H7 (cell line): ENCODE measurements at places on chromosomes 16 and 17. TPM values are rescaled to one million over a fixed set of nuclear protein-coding genes. Genes with fewer than 3 reads are reported as not detected.

DNA sequence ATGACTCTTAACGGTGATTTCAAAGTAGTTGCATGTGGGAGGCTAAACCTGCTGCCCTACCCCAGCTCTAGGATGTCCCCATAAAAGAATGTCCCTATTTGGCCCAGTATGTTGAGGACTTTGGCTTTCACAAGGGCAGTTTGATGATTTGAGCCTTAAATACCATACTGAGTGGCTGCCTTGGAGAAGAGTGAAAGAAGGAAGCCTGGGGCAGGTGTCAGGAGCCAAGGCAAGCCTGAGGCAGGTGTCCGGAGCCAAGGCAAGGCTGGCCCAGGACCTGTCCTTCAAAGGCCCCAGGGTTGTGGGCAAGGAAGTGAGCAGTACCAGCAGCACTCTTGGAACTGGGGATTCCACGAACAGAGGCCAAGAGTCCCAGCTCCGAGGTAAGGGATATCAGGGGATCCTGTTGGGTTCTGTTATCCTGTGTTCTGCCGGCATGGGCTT, 18.6 kb downstream of the ST6GALNAC2 start:
- peak; percentile 43 for DNase-seq

The NXPH3 gene
- 1.7 and 2.4 TPM in 2 replicates for total RNA-seq

- DNase-seq = peak; percentile 96
Measured at GRCh38 chr16:87062569-87063442, 254.4 kb downstream of the C16orf95 start.

The CCL22 gene
- not detected in 2 replicates for total RNA-seq

The ARL4D gene
- 20.3 and 43.0 TPM in 2 replicates for total RNA-seq

The MIS12 gene
- 21.5 and 29.9 TPM in 2 replicates for total RNA-seq

DNA sequence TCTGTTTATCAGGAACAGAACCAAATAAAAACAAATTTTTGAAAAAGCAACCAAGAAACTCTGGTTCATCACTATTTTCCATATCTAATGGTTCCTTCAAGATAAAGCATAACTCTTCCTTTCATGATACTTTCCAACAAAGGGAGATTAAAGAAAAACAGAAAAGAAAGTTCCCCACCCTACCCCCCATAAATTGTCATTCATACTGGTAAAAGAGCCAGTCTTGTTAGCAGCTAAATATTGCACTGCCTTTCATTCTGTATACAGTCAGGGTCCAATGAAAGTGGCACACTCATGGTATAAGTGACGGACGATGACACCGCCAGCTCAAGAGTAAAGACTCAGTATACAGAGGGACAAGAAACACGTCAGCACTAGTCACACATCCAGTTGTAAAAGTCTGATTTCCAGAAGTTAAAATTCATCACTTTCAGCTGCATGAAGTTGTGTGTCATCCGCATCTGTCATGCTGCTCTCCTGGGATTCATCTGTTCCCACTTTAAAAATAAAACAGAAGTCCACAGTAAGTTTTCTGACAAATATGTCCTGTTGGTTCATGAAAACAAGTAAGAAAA, 68.5 kb downstream of the CDC27 start:
- no peak for DNase-seq

GRCh38 chr16:12064291-12064690, 87.8 kb downstream of the SNX29 start:
- DNase-seq = no peak

The KRT27 gene
- total RNA-seq = not detected in 2 replicates

The FBXL19 gene
- 78.3 and 89.8 TPM in 2 replicates for total RNA-seq

DNA sequence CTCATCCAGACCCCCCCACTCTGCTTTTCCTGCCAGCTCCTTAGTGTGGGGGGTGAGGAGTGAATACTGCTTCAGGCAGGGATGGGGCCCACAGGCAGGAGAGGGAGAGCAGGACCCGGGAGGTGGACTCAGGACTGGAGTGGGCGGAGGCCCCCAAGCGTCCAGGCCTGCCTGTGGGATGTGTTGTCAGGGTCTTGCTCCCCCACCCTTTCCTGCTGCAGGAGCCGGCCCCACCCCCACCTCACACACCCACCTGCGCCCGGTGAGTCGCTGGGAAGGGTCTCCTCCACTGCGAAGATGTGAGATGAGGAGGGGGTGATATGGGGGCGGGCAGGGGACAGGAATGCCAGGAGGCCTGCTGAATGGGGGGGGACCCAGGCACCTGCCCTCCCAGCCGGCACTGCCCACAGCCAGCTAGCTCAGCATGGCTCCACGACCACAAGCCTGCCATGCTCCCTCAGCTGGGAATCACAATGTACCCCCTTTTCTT, 1.1 kb downstream of the FAM171A2 start:
- DNase-seq = peak; percentile 81

GRCh38 chr17:44024271-44024663, 9.5 kb upstream of the TMEM101 start:
- no peak for DNase-seq

DNA sequence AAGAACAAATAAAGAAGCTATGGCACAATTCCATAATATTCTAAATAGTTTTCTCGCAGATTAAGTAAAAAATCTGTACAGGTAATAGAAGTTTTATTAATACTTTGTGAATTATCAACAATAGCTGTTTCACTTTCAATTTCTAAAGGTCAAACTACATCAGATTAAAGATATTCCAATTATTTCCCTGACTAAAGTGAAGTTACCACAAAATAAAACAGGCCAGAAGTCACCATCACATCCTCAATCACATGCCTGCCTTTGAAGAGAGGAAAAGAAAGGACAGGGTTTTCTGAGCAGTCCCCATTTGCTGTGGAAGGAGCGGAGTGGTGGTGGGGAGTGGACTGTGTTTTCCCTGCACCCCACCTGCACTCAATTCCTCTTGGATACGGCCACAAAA, 11.1 kb downstream of the ITFG1 start:
- no peak for DNase-seq

- DNase-seq = no peak
Measured at GRCh38 chr17:57601143-57601735, 143.9 kb downstream of the CCDC182 start.

The CCDC154 gene
- 0.11 TPM in 1 of 2 replicates, not detected in the other for total RNA-seq

- no peak for DNase-seq
Measured at GRCh38 chr16:88758944-88759244, 26.1 kb downstream of the PIEZO1 start.

- peak; percentile 69 for DNase-seq
Measured at GRCh38 chr17:61285526-61286320, 113.9 kb upstream of the TBX2 start.

DNA sequence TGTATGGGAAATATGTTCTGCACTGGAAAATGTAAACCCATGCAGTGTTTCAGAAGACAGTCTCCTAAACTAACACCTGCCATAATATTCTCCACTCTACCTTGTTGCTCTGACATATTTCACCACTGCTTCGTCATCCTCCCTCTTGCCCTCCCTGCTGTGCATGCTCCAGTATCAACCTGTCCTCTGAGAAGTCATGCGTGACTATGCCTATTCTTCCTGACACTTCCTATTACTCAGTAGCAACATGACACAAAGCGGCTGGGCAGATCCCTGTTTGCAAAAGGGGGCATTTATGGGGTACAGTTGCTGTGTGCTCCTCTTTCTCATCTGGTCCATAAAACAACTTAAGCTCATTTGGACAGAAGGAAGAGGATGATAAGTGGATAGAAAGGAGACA, 805.6 kb upstream of the EEF2KMT start:
- DNase-seq = no peak

The EVPLL gene
- total RNA-seq = not detected in 2 replicates

- DNase-seq = no peak
Measured at GRCh38 chr17:39196241-39196807, 1.1 kb downstream of the CACNB1 start.

DNA sequence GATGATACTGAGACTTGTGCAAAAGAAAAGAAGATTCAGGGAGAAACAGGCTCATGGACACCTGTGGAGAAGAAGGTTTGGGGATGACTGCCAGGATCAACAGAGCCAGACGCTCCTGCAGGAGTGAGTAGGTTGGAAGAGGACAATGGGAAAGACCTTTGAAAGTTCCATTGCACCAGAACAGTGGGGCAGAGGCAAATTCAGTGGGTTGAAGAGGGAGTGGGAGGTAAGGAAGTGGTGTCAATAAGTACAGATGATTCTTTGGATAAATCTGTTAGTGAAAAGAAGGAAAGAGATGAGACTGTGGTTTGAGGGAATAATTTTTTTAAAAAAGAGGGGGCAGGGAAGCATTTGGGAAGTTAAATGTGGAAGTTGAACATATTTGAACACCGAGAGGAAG, 212.8 kb downstream of the SOX9 start:
- no peak for DNase-seq

DNA sequence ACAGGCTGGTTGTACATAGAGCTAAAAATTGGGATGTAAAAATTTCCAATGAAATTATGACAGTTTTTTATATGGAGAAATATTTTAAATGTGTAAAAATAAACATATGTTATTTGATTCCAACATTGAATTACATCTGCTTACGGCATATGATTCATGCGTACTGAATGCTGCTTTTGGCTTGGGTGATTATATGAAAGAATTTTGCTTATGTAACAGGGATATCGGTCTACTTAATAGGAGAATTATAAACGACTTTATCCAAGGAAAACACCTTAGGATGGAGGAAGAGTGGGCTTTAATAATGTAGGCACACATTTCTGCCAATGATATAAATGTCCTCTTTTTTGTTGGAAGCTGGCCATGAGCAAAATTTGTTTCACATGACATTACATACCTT, 197.3 kb upstream of the GOT2 start:
- DNase-seq = no peak

The RAMP2 gene
- 10.8 and 13.5 TPM in 2 replicates for total RNA-seq

GRCh38 chr17:78173097-78173715, 4.8 kb downstream of the SYNGR2 start:
- DNase-seq = peak; percentile 56

DNA sequence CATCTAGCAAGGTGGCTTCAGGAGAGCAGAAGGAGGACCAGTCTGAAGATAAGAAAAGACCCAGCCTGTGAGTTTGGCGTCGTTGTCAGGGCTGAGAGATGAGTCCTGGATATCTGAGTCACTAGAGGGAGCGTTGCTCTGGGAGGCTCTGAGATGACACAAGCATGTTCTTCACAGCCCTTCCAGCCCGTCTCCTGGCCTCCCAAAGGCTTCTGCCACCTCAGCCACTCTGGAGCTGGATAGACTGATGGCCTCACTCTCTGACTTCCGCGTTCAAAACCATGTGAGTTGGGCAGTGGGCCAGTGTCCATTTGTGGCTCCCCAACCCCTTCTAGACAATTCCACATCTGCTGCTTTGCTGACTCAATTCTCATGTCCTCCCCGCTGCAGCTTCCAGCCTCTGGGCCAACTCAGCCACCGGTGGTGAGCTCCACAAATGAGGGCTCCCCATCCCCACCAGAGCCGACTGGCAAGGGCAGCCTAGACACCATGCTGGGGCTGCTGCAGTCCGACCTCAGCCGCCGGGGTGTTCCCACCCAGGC, 2.3 kb downstream of the TGFB1I1 start:
- DNase-seq = no peak

- DNase-seq = no peak
Measured at GRCh38 chr17:73625006-73625405, 19.2 kb downstream of the SDK2 start.

DNA sequence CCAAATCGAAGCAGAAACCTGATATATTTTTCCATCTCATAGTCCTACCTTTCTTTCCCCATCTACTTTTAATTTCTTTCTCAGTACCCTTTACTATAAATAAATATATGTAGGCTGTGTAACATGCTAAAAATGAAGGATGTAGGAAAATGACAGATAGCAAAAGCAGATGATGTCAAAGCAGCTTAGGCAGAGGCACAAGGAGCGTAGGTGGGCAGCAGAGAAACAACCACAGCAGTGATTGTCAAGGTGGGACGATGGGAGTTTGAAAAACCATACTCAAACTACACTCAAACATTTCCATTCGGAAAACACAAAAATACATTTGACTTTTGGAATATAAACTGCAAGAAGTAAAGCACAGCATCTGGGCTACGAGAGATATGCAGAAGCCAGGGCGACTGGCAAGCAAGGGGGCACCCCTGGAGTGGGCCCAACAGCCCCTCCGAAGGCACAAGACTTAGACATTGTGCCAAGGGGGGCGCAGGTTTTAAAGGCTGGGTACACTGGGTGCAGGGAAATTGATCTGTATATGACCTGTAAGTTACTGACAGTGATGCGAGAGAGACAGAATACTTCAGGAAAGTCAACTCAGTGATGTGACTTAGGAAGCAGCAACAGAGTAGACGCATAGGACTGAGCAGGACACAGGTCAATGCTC, 31.1 kb downstream of the SNN start:
- DNase-seq = no peak

The AANAT gene
- total RNA-seq = 0.17 TPM in 1 of 2 replicates, not detected in the other

- DNase-seq = no peak
Measured at GRCh38 chr17:20059728-20060188, 50.6 kb downstream of the SPECC1 start.

- DNase-seq = no peak
Measured at GRCh38 chr16:84214451-84215066, 23.6 kb downstream of the ADAD2 start.

DNA sequence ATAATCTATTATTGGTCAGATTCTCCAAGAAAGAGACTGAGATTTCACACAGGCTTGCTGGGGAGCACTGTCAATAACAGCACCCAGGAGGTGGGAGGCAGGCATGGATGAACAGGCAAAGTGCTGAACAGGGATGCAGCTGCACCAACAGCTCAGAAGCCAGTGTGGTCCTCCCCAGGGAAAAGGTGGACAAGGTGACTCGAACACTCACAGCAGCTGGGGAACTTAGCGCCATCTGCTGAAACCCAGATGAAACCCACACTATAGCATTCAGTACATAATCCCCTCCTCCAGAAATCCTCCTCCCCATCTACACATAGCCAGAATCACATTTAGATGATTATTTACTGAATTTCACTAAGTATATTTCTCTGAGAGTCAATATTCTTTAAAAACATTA, 255.2 kb upstream of the WSB1 start:
- DNase-seq = peak; percentile 7

- DNase-seq = no peak
Measured at GRCh38 chr16:4957420-4957719, 760 bp upstream of the SEC14L5 start.
